BJ (cell line): ENCODE measurements at places on chromosomes 16 and 17.

DNA sequence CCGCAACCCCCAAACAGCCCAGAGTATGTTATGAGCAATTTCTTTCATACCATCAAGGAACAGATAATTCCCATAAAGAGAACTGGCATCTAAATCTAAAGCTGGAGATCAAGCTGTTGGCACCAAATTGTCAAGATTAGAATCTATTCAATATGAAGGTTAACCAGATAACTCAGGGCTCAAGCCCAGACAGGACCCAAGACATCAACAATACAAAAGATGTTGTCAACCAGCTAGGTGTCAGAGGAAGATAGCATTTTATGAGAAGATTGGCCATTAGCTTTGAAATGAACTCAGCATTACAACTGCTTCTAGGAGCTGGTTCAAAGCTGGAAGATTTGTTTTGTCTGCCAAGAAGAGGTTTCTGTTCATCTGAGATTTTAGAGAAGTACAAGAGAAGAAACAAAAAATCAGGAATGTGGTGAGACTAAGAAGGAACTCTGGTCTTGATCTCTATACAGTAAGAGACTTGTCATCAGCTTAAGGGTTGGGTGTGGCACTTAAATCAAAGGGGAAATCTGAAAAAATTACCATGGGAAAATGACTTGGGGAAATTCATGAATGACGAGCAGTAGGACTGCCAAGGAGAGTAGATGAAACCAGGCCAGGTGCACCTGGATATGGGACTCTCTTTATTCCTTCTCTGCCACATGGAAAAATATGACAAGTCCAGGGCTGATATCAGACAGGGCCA is 64.2 kb upstream of the COX10 start:
- DNase-seq, result no peak

- DNase-seq, result no peak
Observed at GRCh38 chr17:285751-286422, 66.7 kb downstream of the RPH3AL start.

DNA sequence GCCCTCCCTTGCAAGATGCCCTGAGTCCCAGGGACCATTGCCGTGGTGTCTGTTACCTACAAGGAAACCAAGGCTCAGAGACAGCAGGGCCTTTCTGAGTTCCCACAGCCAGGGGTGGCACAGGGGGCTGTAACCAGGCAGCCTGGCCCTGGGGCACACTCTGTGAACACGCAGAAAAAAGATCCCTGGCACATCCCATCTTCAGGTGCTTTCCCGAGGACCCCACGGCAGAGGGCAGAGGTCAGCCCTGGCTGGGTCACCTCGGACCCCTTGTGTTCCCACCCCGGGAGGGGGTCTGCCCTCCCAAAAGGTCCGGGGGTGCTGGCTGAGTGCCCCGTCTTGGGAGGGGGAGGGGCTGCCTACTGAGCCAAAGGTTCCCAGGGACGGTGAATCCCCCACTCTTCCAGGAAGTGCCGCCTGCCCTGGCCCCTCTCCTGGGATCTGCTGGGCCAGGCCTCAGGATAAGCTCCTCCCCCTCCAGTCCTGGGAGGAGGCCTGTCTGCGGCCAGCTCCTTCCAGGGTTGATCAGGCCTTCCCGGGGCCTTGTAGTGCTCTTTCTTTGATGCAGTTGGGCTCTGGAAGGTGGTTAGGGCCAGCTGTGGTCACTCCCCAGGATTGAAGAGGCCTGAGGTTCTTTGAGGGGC is 8.1 kb downstream of the GLIS2 start:
- DNase-seq, result no peak

- no peak for DNase-seq
Observed at GRCh38 chr16:50609471-50609870, 61.3 kb downstream of the NKD1 start.

DNA sequence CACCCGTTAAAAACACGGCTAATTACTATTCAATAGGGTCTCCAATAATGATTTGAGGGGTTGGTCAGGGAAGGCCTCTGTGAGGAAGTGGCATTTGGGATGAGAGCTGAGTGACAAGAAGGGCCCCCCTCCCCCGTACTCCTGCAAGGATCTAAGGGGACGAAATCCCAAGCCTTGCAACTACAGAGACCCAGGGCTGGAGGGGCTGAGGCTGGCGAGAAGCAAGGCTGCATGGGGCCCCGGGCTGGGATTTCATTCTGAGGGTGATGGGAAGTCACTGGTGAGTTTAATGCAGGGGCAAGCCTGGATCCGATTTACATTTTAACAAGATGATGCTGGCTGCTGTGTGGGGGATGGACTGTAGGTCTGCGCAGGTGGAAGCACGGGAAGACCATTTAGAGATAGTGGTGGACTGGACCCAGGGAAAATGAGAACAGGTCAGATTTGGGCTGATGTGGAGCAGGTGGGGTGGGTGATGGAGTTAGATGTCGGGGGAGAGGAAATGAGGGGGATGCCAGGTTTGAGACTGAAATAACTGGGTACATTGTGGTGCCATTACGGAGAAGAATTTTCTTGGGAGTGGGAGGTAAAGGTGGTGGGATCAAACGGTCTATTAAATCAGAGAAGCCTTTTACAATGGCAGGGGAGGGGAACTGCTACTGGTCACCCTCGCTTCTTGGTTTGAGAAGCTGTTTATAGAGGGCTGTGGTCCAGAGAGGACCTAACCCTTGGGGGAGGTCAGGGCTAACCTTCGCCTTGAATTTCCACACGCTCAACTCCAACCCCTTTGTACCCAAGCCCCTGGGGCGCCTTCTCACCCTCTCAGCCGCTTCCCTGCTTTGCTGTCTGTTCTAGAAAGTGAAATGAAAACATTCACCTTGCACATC is 932 bp upstream of the MYBBP1A start:
- no peak for DNase-seq

- DNase-seq, result no peak
Observed at GRCh38 chr16:81318711-81319110, 3.9 kb downstream of the GAN start.
